ENCODE measurements at places on chromosomes 6 and 20. TPM values are rescaled to one million over a fixed set of nuclear protein-coding genes. Genes with fewer than 3 reads are reported as not detected.

Gene OR2J3
- not detected for total RNA-seq

Gene GINS1
- total RNA-seq = 7.4 TPM

Gene C6orf118
- not detected for total RNA-seq

Gene PLN
- total RNA-seq = 5.2 TPM

Gene OPN5
- not detected for total RNA-seq

Gene REM1
- total RNA-seq = not detected

Gene POFUT1
- 50.1 TPM for total RNA-seq

Gene BACH2
- total RNA-seq = 0.64 TPM

Gene TCF15
- total RNA-seq = not detected

Gene MICB
- total RNA-seq = 30.7 TPM

Gene HLA-G
- total RNA-seq = not detected

Gene TRIM10
- not detected for total RNA-seq

Gene CCN5
- 1.7 TPM for total RNA-seq

Gene NUDT3
- total RNA-seq = 31.1 TPM

Gene GRIK2
- total RNA-seq = 20.6 TPM

Gene TMEM74B
- not detected for total RNA-seq

Gene TPX2
- 35.4 TPM for total RNA-seq

Gene CTCFL
- not detected for total RNA-seq

Gene FAM209B
- total RNA-seq = not detected

Gene ADGRB3
- under 0.01 TPM for total RNA-seq

Gene FOXF2
- total RNA-seq = not detected

Gene TINAG
- not detected for total RNA-seq

Gene RNF182
- 6.9 TPM for total RNA-seq

Gene FNDC11
- 0.97 TPM for total RNA-seq

Gene CCN6
- total RNA-seq = not detected

Gene WFDC10A
- total RNA-seq = not detected
